ENCODE measurements at places on chromosomes 7 and 10.

- no peak for DNase-seq
Measured at GRCh38 chr10:24894728-24895127, 57.7 kb downstream of the PRTFDC1 start.

DNA sequence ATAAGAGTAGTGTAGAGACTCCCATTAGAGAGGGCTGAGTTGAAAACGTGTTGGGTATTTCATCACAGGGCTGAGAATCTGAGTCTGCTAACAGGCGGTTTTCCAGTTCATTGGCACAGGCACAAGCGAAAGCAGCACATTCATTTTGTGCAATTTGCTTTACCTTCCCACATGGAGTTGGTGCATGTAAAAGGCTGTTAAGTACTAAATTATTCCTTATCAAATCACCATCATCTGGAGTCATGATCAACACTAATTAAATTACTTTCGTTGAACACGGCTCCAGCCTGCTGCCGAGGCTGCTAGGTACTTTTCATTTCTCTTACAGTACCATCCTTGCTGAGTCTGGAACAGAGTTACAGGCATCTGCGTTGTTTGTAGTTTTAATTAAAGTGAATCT is 43.8 kb downstream of the ETV1 start:
- DNase-seq, result no peak

DNA sequence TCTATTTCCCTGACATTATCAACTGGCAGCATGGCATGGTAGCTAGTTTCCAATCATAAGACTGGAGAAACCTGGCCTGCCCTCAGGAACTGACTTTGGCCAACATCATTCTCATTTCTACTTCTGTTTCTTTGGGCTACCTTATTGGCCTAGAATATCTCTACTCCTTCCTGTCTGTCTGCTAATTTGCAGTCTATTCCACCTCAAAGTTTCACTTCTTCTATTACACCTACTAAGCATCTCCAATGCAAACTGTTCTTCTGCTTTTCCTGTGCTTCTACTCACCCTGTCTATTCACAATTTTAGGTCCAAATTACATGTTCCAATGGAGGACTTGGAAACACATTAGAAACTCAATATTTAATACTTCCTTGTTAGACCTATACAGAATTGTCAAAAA is 65.6 kb downstream of the ZNF503 start:
- DNase-seq, result no peak

GRCh38 chr7:14446829-14447228 is 455.7 kb downstream of the DGKB start:
- no peak for DNase-seq

DNA sequence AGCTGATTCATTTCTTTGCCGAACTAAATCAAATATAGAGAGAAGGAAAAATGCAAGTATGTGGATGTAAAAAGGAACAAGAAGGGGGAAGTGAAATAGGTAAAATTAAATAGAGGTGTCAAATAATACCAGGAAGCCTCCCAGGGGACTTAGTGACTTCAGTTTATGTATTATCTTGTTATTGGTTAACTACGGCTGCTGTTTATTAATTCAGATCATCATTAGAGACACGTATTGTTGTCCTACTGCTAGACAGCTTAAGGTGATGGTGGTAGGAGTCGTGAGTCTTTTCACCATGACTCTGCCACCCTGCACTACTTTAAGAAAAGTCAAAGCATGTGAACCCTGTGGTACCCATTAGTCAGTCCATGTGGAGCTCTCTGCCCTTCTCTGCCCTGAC is 289.1 kb downstream of the PRKG1 start:
- no peak for DNase-seq

DNA sequence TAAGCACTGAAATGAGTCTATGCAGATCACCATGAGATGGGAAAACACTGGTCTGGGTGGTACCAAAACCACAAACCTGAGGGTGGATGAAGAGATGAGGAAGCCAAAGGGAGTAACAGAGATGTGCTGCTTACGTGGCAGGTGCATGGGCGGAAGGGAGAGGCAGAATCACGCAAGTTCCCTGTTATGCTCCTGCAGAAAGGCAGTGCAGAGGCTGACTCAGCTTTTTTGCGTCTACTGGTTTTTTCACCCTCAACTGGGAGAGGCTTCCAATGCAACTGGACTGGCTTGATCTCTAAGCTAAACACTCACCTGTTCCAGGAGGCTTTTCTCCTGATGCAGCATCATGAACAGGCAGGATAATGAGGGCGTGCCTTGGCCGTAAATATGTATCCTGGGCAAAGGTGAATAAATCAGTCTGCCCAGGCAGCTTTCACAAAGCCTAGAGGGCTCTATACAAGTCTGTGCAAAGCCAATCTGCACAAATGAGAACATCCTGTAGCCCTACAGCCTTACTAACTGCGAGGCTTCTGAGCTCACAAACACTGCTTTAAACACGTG is 95.4 kb upstream of the AFAP1L2 start:
- DNase-seq, result no peak
